ENCODE measurements at places on chromosomes 3 and 15. TPM values are rescaled to one million over a fixed set of nuclear protein-coding genes. Genes with fewer than 3 reads are reported as not detected.

The KNSTRN gene
- 2.8 TPM for total RNA-seq

The CP gene
- total RNA-seq = not detected

The TMEM40 gene
- not detected for total RNA-seq

The AMIGO3 gene
- 0.82 TPM for total RNA-seq

The WDR48 gene
- total RNA-seq = 88.6 TPM

The CASR gene
- 0.03 TPM for total RNA-seq

The DLG1 gene
- 86.8 TPM for total RNA-seq

The ARPP21 gene
- total RNA-seq = not detected

The CSTA gene
- total RNA-seq = 1.2 TPM

The FLNB gene
- 39.7 TPM for total RNA-seq

The PLSCR2 gene
- total RNA-seq = not detected

The AGBL1 gene
- not detected for total RNA-seq

The ARPP19 gene
- total RNA-seq = 134 TPM

- DNase-seq = no peak
- no peak overlapping the region for H3K4me3 ChIP-seq
- H3K4me1 ChIP-seq = no peaks in the 10 kb centered on the region
- no peaks in the 10 kb centered on the region for H3K27me3 ChIP-seq
- no peak overlapping the region for H3K27ac ChIP-seq
These were observed 60.4 kb downstream of the PLS1 start for GRCh38 chr3:142656575-142656974.

DNA sequence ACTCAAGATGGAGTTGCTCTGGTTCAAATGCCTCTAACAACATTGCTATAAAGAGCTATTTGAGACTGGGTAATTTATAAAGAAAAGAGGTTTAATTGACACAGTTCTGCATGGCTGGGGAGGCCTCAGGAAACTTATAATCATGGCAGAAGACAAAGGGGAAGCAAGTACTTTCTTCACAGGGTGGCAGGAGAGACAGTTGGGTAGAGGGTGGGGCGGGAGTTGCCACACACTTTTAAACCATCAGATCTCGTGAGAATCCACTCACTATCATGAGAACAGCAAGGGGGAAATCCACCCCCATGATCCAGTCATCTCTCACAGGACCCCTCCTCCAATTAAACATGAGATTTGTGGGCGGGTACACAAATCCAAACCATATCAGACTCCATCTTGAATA lies 30.7 kb downstream of the MAP2K5 start:
- H3K27me3 ChIP-seq = no peaks in the 10 kb centered on the region
- DNase-seq = no peak
- peaks cover 13% of the 10 kb centered on the region for H3K36me3 ChIP-seq
- no peaks in the 10 kb centered on the region for H3K4me1 ChIP-seq
- H3K4me3 ChIP-seq = no peak overlapping the region

DNA sequence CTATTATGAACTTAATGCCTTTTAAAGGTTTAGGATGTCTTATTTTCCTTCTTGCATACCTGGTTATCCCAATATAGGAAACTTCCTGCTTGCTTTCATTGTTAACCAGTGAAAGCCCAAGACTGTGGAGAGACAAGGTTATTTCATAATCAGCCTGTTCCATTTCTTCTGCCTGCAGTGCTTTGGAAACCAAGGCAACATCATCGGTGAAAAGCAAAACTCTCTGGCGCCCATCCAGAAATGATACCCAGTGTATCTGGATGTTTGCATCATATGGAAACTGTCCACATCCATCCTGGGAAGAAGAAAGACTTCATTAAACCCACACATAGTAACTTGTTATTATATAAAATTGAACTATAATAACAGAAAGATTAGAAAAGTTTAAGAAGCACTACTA lies 170.1 kb downstream of the VPS13C start:
- H3K27me3 ChIP-seq = no peaks in the 10 kb centered on the region
- no peaks in the 10 kb centered on the region for H3K4me1 ChIP-seq
- DNase-seq = no peak

DNA sequence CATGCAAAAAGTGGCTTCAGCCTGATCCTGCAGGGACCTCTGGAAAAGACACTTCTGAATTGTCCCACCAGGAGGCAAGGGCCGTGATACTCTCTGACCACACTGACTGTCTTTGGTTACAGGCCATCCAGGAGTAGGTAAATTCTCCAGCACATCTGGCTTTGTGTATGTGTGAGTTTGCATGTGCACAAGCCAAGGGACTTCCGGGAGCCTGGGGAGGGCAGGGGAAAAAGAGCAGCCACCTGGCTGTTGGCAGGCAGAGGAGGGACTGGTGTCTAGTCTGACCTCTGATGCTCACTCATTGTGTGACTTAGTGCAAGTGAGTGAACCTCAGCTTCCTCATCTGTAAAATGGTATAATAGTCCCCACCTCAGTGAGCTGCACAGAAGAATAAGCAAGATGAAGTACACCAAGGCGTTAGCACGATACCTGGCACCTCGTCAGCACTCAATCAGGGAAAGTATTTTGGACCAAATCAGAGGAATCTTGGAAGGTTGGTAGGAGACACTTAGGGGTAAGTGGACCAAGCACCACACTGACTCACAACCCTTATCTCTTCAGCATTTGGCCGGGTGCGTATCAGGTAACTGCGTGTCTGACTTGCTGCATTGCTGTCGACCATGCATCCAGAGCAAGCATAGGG lies 19.1 kb downstream of the KLHL6 start:
- H3K27me3 ChIP-seq = no peaks in the 10 kb centered on the region
- H3K4me1 ChIP-seq = peaks cover 59% of the 10 kb centered on the region
- H3K4me3 ChIP-seq = no peak overlapping the region
- no peak for DNase-seq
- peaks cover 7% of the 10 kb centered on the region for H3K36me3 ChIP-seq

DNA sequence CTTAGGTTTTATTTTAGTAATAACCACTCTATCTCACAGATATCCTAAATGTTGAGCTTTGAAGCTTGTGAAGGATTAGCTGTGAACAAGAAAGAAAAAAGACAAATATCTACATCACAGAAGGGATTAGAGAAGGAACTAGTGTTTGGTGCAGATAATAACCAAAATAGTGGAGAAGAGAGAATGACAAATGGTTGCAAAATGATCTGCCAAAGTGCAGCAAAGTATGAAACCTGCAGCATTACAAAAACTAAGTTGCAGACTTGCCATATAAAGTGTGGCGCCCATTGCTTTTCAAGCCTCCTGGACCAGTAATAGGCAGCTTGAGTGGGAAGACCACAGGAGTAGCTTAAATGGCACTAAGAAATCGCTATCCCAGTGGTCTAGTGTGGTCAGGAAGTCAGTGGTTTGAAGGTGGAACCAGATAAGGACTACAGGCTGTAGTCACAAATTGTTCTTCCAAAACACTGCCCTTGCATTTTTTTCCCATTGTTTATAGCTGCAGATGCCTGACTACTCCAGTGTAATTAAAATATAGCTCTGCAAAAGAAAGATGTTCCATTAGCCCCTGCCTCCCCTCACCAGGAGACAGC lies 20.7 kb downstream of the TPM1 start:
- no peaks in the 10 kb centered on the region for H3K4me1 ChIP-seq
- DNase-seq = no peak
- H3K4me3 ChIP-seq = no peak overlapping the region
- H3K36me3 ChIP-seq = peaks cover 57% of the 10 kb centered on the region
- no peak overlapping the region for H3K27ac ChIP-seq

- no peaks in the 10 kb centered on the region for H3K27me3 ChIP-seq
- H3K4me1 ChIP-seq = no peaks in the 10 kb centered on the region
- no peak overlapping the region for H3K27ac ChIP-seq
- no peak overlapping the region for H3K4me3 ChIP-seq
These were observed 8.6 kb downstream of the GLT8D1 start for GRCh38 chr3:52696830-52697631.

DNA sequence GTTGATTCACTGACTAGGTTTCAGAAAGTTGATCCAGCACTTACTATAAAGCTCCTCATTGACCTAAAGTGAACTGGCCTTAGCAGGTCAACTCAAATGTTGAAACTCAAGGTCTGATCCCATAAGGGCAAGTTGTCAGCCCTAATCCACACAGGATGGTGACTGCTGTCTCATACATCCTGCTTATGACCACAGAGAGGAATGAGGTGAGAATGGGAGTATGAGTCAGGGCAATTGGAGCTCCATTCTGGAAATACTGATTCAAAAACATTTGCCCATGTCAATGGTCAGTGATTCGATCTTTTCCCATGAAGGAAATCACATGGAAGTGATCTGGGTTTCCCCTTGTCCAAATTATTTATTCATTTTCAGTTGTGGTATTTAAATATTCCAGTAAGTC lies 78.7 kb downstream of the ZNF385D start:
- H3K4me1 ChIP-seq = no peaks in the 10 kb centered on the region
- no peaks in the 10 kb centered on the region for H3K27me3 ChIP-seq
- DNase-seq = no peak
- H3K27ac ChIP-seq = no peak overlapping the region
- no peaks in the 10 kb centered on the region for H3K36me3 ChIP-seq

DNA sequence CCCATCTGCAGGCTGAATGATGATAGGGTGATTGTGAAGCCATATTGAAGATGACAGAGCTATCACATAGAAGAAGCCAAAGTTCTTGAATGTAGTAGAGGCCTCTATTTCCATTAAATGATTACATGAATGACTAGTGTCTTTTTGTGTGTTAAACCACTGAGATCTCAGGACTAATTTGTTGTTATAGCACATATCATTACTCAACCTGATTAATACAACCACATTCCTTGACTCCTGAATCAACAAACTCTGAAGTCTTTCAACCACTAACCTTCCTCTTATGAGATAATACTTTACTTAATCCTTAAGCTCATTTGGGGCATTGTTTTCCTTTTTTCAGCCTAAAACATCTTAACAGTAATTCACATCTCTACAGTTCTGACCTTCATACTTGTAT lies 564.5 kb upstream of the ADAMTS9 start:
- H3K4me3 ChIP-seq = no peak overlapping the region
- H3K27ac ChIP-seq = no peak overlapping the region

GRCh38 chr3:62373714-62374333 lies 474 bp upstream of the FEZF2 start:
- H3K36me3 ChIP-seq = no peaks in the 10 kb centered on the region
- DNase-seq = no peak
- no peak overlapping the region for H3K4me3 ChIP-seq
- peaks cover 4% of the 10 kb centered on the region for H3K4me1 ChIP-seq
- no peak overlapping the region for H3K27ac ChIP-seq
- H3K27me3 ChIP-seq = peaks cover 83% of the 10 kb centered on the region

GRCh38 chr15:99509686-99510461 lies 55.9 kb upstream of the MEF2A start:
- H3K4me1 ChIP-seq = peaks cover 4% of the 10 kb centered on the region
- H3K27me3 ChIP-seq = no peaks in the 10 kb centered on the region
- no peak overlapping the region for H3K4me3 ChIP-seq
- no peak for DNase-seq
- H3K27ac ChIP-seq = no peak overlapping the region
- H3K36me3 ChIP-seq = no peaks in the 10 kb centered on the region

DNA sequence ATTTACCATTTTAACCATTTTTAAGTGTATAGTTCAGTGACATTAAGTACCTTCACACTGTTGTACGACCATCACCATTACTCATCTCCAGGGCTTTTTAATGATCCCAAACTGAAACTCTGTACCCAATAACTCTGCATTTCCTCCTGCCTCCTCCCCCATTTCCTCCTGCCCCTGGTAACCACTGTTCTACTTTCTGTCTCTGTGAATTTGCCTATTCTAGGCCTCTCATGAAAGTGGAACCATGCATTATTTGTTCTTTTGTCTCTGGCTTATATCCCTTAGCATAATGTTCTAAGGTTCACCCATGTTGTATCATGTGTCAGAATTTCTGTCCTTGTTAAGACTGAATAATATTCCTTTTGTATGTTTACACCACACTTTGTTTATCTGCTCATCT lies 154.2 kb downstream of the MECOM start:
- no peak overlapping the region for H3K27ac ChIP-seq
- no peak for DNase-seq
- H3K36me3 ChIP-seq = no peaks in the 10 kb centered on the region
- peaks cover 4% of the 10 kb centered on the region for H3K4me1 ChIP-seq

DNA sequence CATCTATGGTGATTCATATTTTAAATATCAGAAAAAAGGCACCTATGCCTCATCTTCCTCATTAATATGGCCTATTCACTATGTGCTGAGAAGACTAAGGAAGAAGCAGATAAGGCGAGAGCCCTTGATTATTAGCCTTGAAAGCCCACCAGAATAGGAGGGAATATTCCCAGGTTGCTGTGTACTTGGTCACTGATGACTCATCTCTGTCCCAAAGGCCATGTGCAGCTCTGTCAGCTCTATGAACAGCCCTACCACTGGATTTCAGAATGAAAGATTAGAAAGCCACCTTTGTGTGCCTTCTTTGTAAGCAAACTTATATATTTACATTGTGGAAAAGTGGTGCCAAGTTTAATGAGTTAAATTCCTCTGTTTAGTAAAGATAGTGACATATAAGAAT lies 211.5 kb downstream of the NFKBIZ start:
- DNase-seq = no peak
- no peaks in the 10 kb centered on the region for H3K36me3 ChIP-seq
- no peaks in the 10 kb centered on the region for H3K27me3 ChIP-seq
- H3K4me1 ChIP-seq = peaks cover 32% of the 10 kb centered on the region

- H3K27ac ChIP-seq = no peak overlapping the region
- H3K36me3 ChIP-seq = no peaks in the 10 kb centered on the region
- H3K27me3 ChIP-seq = no peaks in the 10 kb centered on the region
- H3K4me1 ChIP-seq = no peaks in the 10 kb centered on the region
- no peak overlapping the region for H3K4me3 ChIP-seq
- DNase-seq = no peak
These were observed 69.6 kb downstream of the C3orf20 start for GRCh38 chr3:14744556-14744955.

DNA sequence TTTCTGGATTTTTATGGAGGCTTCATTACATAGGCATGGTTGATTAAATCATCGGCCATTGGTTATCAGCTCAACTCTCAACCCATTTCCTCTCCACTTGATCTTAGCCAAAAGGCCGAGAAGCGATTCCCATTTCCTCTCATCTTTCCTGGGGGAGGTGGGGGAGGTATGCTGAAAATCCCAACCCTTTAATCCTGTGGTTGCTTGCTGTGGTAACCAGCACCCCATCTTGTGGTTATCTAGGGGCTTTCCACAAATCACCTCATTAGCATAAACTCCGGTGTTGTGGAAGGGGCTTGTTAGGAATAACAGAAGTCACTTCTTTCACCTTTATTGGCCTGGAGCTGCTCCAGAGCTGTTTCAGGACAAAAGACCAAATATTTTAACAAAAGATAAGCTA lies 20.9 kb downstream of the PDE8A start:
- DNase-seq = no peak
- H3K4me1 ChIP-seq = peaks cover 22% of the 10 kb centered on the region
- no peaks in the 10 kb centered on the region for H3K27me3 ChIP-seq
- H3K27ac ChIP-seq = no peak overlapping the region
- H3K36me3 ChIP-seq = peaks cover 3% of the 10 kb centered on the region

- peaks cover 92% of the 10 kb centered on the region for H3K4me1 ChIP-seq
- H3K36me3 ChIP-seq = peaks cover 14% of the 10 kb centered on the region
- H3K27ac ChIP-seq = no peak overlapping the region
- H3K27me3 ChIP-seq = no peaks in the 10 kb centered on the region
These were observed 57.9 kb downstream of the APBA2 start for GRCh38 chr15:28943611-28944230.
